ENCODE measurements at places on chromosomes 13 and 19.

GRCh38 chr13:102441085-102441484 is 39.2 kb upstream of the FGF14 start:
- no peak for DNase-seq

- DNase-seq: no peak
Observed at GRCh38 chr13:29562786-29563438, 32.6 kb downstream of the SLC7A1 start.

- DNase-seq: no peak
Observed at GRCh38 chr19:40442328-40443130, 1.6 kb downstream of the SERTAD3 start.

- DNase-seq: no peak
Observed at GRCh38 chr13:48842316-48842715, 133.4 kb upstream of the FNDC3A start.

GRCh38 chr13:41520016-41520659 is 62.8 kb downstream of the RGCC start:
- DNase-seq: no peak

- DNase-seq: no peak
Observed at GRCh38 chr13:66237411-66238062, 992.6 kb downstream of the PCDH9 start.

DNA sequence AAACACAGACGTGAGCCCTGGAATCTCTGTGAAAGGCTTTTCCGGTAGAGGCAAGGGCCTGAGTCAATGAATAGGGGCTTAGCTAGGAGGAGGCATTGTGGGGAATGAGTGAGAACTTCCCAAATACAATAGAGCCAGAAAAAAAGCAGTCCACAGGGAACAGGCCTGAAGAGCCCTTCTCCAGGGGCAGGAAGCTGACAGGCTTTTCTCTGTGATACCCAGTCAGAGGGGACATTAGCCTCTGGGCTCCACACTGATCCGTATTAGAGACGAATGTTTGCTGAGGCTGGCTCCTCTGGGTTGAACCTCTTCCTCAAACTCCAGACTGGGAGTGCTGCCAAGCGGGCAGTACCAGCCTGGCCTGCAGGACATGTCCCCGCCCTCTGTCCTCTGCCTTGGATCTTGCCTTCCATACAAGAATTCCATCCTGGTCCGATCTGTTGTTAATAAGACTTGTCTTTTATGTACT is 2.3 kb downstream of the DHRS12 start:
- DNase-seq: no peak

- DNase-seq: no peak
Observed at GRCh38 chr19:18741124-18742121, 49.7 kb downstream of the COMP start.

GRCh38 chr19:48491793-48492123 is 19.9 kb downstream of the LMTK3 start:
- peak; percentile 93 for DNase-seq

- DNase-seq: no peak
Observed at GRCh38 chr13:72808917-72809500, 27.1 kb downstream of the PIBF1 start.

GRCh38 chr13:102935896-102936321 is 90.1 kb downstream of the ERCC5 start:
- no peak for DNase-seq

DNA sequence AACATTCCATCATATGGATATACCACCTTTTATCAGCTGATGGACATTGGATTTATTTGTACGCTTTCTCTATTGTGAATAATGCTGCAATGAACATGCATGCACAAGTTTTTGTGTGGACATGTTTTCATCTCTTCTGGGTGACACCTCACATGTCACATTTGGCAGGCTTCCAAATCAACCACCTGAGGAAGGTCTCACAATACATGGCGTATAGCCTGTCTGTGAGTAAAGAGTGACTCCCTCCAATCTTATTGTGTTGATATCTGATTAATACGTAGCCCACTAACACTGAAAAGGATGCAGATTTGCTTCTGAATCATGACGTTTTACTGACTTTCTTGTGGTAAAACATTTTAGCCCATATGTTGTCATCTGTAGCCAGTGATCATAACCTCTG is 61.1 kb downstream of the SLC15A1 start:
- DNase-seq: no peak

GRCh38 chr13:108895220-108895704 is 265.9 kb downstream of the MYO16 start:
- DNase-seq: no peak

- DNase-seq: no peak
Observed at GRCh38 chr19:54319049-54319448, 6.1 kb upstream of the LILRA5 start.

GRCh38 chr13:110462091-110462490 is 99.4 kb downstream of the RAB20 start:
- DNase-seq: no peak

- DNase-seq: no peak
Observed at GRCh38 chr13:33271759-33272158, 13.8 kb downstream of the STARD13 start.

Measured in WTC11 (cell line).